Aorta (tissue), 5 donors: ENCODE measurements at places on chromosomes 5 and 9. TPM values are rescaled to one million over a fixed set of nuclear protein-coding genes. Genes with fewer than 3 reads are reported as not detected.

FRMD3 gene
- total RNA-seq, result 7.2 TPM

GABRG2 gene
- not detected for total RNA-seq

OBP2B gene
- total RNA-seq, result not detected

IRGM gene
- 0.30 TPM for total RNA-seq

FOXD4L6 gene
- not detected for total RNA-seq

GDNF gene
- 0.24 TPM for total RNA-seq

ANKRD18A gene
- 0.18 TPM for total RNA-seq

RLN1 gene
- not detected for total RNA-seq

SAXO1 gene
- total RNA-seq, result 0.29 TPM

DBH gene
- total RNA-seq, result not detected

DNA sequence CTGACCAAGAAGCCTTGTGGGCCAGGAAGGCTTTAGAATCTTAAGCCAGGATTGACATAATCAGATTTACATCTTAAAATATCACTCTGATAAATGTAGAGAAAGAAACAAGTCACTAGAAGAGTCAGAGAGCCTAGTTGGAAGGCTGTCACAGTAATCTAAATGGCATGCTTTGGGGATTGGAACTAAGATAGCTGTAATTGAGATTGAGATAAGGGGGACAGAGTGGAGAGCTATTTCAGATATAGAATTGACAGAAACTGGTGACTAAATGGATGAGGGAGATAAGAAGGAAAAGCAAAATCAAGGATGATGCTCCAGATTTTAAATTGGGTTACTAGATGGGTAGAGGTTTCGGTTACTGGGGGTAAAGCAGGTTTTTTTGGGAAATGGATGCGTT is 100.5 kb downstream of the XRCC4 start:
- no peaks in the 10 kb centered on the region for H3K36me3 ChIP-seq
- H3K4me3 ChIP-seq, result no peak overlapping the region
- no peaks in the 10 kb centered on the region for H3K27me3 ChIP-seq
- H3K27ac ChIP-seq, result no peak overlapping the region

DNA sequence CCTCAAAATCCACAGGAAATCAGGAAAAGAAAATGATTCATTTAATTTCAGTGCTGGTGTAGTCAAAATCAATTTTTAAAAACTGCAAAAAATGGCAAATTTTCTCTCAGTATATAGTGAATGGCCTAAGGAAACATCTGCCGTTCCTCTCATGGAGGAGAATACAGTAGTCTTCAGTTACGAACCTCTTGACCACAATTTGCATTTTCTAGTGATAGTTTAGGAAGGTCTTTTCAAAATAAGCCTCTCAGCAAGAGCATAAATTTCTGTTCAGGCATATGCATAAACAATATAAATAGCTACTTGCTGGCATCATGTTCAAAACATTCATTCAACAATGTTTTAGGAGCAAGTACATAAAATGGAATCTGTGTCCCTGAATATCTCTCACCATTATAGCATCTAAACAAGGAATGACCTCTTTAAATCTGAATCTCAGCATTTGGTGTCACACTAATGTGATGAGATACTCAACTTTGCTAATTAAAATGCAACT is 33.5 kb downstream of the HAPLN1 start:
- no peaks in the 10 kb centered on the region for H3K36me3 ChIP-seq
- H3K4me1 ChIP-seq, result no peaks in the 10 kb centered on the region
- H3K27me3 ChIP-seq, result no peaks in the 10 kb centered on the region
- DNase-seq, result no peak

DNA sequence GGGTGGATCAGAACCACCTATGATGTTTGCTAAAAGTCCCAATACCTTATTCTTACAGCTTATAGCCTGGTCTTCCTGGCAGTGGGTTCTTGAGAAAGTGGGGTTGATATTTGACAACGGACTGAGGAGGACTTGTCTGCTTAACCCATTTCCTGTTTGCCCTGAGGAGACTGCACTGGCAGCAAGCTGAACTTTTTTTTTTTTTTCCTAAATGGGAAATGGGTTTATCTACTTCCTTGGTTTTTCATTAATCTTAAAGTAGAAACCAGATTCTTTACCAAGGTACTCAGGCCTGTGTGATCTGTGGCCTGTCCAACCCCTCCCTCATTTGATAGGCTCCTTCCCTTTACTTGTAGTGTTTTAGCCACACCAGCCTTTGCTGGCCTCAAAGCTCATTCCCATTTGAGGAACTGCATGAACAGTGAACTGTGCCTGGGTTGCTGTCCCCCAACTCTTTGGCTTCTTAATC is 47.1 kb downstream of the C9orf57 start:
- DNase-seq, result no peak
- H3K36me3 ChIP-seq, result no peaks in the 10 kb centered on the region
- H3K27ac ChIP-seq, result no peak overlapping the region
- H3K27me3 ChIP-seq, result peaks cover 1% of the 10 kb centered on the region
- no peaks in the 10 kb centered on the region for H3K4me1 ChIP-seq

DNA sequence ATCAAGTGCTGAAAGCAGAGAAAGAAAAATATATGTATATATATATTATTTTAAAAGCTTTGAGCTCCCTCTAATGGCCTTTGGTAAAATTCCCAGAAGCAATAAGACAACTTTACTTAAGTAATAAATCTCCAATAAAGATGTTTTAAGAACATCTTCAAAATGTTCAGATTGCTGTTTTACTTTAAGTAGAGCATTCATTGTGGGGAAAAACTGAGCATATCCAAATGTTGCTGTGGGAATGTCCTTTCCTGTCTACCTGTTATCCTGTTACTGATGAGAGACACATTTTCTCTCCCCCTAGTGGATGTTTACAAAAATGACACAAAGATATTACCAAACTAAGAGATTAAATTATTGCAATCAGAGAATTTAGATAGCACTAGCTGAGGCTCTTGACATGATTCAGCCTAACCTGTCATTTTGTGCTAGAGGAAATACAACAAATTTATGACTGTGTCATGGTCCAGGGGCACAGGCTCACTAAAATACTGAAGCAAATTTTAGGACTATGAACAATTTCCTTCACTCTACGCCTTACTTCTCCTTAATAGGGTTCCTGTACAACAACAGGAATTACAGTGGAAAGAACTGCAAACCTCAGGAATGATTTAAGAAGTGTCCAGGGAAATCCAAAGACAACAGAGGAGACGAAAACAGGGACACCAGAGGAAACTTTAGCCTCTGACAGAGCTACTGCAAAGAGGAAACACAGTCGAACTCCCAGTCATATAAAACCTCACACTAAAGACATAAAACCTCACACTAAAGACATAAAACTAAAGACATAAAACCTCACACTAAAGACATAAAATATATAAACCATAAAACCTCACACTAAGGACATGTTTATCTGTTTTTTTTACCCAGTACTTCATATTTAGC is 24.3 kb upstream of the PRRC1 start:
- H3K27ac ChIP-seq, result no peak overlapping the region
- no peak for DNase-seq
- H3K4me3 ChIP-seq, result no peak overlapping the region
- H3K36me3 ChIP-seq, result no peaks in the 10 kb centered on the region
- H3K27me3 ChIP-seq, result no peaks in the 10 kb centered on the region

GRCh38 chr5:56496581-56497063 is 263.5 kb upstream of the ANKRD55 start:
- no peak for DNase-seq
- no peaks in the 10 kb centered on the region for H3K36me3 ChIP-seq
- H3K4me3 ChIP-seq, result no peak overlapping the region
- H3K4me1 ChIP-seq, result no peaks in the 10 kb centered on the region
- no peak overlapping the region for H3K27ac ChIP-seq

DNA sequence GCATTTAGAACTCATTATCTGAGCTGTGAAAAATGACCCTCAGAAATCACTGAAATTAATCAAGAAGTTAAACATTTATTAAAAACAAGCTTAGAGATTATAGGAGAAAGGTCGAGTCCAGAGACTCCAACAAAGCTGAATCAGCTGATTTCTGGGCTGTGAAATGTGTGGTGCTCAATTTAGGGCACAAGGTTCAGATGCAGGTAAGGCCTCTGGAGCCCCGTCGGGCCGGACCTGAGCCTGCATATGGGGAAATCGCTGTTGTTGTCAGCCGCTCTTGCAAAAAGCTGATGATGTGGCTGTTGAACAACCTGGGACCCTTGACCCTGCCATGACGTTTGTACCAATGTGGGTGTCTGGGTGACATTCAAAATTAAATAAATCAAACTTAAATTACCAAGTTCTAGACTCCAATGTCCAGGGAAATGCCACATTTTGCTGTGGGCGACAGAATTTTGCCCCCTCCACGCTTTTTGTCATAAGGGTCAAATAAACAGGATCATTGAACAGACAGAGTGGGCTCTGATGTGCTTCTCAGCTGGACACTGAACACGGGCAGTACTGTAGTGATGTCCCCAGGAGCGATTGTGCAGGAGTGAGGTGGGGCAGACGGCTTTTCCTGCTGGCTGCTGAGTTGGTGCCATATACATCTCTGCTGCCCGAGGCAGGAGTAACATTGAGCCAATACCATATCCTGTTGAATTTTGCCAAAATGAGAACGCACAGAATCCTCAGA is 27.2 kb upstream of the FBP1 start:
- no peak overlapping the region for H3K27ac ChIP-seq
- no peaks in the 10 kb centered on the region for H3K36me3 ChIP-seq
- no peaks in the 10 kb centered on the region for H3K27me3 ChIP-seq
- no peaks in the 10 kb centered on the region for H3K4me1 ChIP-seq
- no peak overlapping the region for H3K4me3 ChIP-seq

DNA sequence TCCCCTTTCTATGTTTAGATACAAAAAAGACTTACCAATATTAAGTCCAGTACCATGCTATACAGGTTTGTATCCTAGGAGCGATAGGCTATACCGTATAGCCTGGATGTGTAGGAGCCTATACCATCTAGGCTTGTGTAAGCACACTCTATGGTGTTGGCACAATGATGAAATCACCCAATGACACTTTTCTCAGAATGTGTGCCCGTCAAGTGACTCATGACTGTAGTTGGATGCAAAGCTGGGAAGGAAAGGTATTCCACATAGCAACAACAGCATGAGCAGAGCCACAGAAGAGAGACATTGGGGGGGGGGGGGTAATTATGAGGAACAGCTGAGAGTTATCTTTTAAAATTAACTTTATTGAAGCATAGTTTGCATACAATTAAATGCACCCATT is 63.2 kb downstream of the TTLL11 start:
- no peak overlapping the region for H3K27ac ChIP-seq
- H3K36me3 ChIP-seq, result peaks cover 2% of the 10 kb centered on the region
- H3K4me1 ChIP-seq, result peaks cover 9% of the 10 kb centered on the region
- no peak for DNase-seq

- H3K27me3 ChIP-seq, result no peaks in the 10 kb centered on the region
- no peaks in the 10 kb centered on the region for H3K36me3 ChIP-seq
- no peak for DNase-seq
- H3K4me1 ChIP-seq, result no peaks in the 10 kb centered on the region
- no peak overlapping the region for H3K27ac ChIP-seq
Observed at GRCh38 chr9:17900606-17901005, 321.7 kb downstream of the SH3GL2 start.

DNA sequence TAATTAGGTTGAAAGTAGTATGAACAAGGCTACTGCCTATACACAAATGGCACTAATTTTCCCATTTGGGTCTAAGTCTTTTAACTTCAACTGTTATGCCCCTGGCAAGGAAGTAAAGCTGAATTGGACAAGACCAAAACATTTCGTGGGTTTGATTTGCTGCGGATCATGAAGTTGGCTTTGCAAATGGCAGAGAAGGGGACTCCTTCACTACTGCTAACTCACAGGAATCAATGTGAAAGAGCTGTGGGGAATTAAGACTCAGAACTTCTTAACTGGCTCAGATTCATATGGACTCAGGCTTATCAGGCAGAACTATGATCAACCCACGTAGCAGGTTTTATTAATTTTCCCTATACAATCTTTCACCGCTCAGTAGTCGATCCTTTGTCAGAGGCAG is 73.8 kb upstream of the IFNE start:
- no peaks in the 10 kb centered on the region for H3K4me1 ChIP-seq
- H3K27me3 ChIP-seq, result no peaks in the 10 kb centered on the region
- H3K27ac ChIP-seq, result no peak overlapping the region
- H3K36me3 ChIP-seq, result no peaks in the 10 kb centered on the region
- H3K4me3 ChIP-seq, result no peak overlapping the region

DNA sequence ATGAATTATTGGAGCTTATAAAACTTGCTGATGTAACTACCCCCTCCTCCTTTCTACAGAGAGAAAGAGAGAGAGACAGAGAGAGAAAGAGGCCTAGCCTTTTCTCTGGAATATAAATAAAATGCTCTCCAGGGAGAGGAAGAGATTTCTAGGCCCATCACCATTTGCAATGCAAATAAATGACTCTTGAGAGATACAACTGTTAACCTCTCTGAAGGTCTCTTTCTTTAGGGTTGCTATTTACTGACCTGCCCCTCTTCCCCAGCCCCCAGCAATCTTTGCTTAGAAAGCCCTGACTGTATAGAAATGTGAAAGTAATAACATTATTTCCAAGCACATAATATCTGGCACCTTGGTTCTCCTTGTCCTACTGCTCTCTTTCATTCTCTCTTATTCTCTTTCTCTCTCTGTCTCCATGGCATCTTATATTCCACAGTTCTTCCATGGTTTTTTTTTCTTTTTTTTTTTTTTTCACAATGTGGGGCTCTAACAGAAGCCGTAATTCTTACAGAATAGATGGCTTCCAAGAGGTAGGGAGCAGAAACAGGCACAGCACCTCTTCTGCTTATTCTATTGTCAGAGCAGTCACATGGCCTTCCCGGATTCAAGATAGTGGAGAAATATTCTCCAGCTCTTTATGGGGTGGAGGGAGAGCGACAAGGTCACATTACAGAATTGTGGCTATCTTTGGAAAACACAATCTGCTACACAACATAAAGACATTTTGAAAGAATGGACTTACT is 1087.9 kb upstream of the NUDT12 start:
- no peaks in the 10 kb centered on the region for H3K36me3 ChIP-seq
- H3K4me1 ChIP-seq, result no peaks in the 10 kb centered on the region
- no peak overlapping the region for H3K4me3 ChIP-seq
- no peak for DNase-seq
- H3K27ac ChIP-seq, result no peak overlapping the region

DNA sequence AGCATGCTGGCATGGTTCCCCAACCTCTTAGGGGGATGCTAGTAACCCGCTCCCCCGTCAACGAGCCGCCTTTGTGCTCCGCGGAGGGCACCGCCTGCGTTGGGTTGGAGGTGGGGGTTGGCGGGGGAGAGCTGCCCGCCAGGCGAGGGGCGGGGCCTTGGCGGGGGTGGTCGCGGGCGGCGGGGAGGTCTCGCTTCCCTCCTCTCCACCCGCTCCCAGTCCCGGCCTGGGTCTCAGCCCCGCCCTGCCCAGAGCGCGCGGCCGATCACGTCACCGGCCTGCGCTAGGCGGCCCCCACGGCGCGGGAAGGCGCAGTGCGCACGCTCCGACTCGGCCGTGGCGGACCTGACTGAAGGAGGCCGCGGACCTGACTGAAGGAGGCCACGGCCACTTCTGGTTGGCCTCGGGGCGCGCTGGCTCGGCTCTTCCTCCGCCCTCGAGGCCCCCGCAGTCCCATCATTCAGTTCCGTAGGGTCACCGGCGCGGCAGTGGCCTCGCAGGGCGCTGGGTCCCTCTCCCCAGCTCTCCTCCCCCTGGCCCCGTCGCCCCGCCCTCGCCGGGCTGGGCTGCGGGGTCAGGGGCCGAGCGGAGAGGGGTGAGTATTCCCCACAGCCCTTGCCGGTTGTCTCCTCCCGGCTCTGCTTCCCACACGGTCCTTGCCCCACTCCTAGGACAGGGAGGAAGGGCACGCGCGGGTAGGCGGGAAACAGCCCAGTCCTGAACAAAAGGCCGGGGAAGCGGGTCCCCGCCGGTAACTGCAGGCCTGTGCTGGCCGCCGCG is at the start of gene ATG10:
Gene ATG10 (plus strand): TSS at position 312 of the 780 bp plus-strand sequence. CDS start 15,548 bp downstream, outside the sequence.
- DNase-seq, result peak; percentile 97
- peaks cover 1% of the 10 kb centered on the region for H3K36me3 ChIP-seq
- H3K4me1 ChIP-seq, result no peaks in the 10 kb centered on the region

- H3K36me3 ChIP-seq, result no peaks in the 10 kb centered on the region
- H3K4me1 ChIP-seq, result no peaks in the 10 kb centered on the region
- no peak overlapping the region for H3K27ac ChIP-seq
- no peak overlapping the region for H3K4me3 ChIP-seq
Observed at GRCh38 chr9:4486176-4486575, 4.1 kb upstream of the SLC1A1 start.
